Activated naive CD4-positive, alpha-beta T cell treated with anti-CD3 and anti-CD28 coated beads, Interleukin-2, amount 50 U/mL, for 72 hours (primary cell): ENCODE measurements at places on chromosomes 3 and 15.

DNA sequence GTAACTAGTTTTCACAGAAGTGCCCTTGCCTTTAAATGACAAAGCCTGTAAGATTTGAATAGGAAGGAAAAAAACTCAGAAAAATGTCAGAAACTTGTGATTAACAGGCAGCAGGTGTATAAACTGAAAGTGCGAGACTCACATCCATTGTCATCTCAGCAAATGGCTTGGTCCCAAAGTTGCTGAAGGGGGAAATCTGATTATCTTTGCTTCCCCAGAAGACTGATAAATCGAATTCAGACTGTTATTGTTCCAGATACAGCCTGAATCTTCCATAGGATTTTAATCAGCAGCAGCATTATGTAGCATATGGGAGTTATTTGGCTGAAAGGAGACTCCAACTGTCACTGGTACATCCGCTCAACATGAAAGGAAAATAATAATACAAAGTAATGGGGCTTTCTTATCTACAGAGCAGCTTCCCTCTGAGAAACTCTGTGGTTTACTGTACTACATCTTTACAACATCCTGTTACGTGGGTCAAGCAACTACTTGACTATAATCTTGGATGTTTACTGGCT lies 550.4 kb upstream of the CCDC54 start:
- no peak for DNase-seq

DNA sequence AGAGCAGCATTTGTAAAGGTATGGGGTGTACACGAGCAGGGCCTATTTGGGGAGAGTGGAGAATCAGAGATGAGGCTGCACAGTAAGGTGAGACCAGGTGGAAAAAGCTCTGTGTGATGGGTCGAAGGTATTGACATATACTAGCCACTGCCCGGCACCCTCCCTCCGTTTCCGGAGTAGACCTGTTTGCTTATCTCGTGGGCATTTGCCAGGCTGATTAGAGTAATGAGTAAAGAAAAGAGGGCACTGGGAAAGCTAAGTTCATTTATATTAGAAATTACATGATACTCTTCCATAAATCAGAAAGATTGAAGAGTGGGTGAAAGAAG lies 46.2 kb upstream of the ATG7 start:
- DNase-seq: no peak

GRCh38 chr3:4988983-4989834 lies 10.0 kb downstream of the BHLHE40 start:
- DNase-seq: no peak

DNA sequence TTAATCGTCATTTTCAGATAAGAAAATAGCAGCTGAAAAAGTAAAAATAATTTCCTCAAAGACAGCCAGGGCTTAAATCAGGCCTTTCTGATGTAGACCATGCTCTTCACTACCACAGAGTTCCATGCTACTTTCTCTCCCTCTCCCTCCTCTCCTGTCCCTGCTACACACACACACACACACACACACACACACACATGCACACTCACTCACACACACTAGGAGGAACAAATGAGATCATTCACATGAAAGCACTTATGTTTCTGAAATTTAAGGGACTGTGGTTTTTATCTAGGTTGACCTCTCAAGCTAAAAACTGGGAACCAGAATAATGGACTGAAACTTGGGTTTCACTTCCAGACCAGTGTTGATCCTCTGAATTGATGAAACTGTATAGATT lies 4.1 kb upstream of the PSMA4 start:
- DNase-seq: no peak

- DNase-seq: no peak
Measured at GRCh38 chr15:63532307-63532744, 27.9 kb downstream of the USP3 start.
